ENCODE measurements at places on chromosomes 4 and X.
A peak's percentile ranks its signal among the peaks of the same experiment; 100 is the strongest.

DNA sequence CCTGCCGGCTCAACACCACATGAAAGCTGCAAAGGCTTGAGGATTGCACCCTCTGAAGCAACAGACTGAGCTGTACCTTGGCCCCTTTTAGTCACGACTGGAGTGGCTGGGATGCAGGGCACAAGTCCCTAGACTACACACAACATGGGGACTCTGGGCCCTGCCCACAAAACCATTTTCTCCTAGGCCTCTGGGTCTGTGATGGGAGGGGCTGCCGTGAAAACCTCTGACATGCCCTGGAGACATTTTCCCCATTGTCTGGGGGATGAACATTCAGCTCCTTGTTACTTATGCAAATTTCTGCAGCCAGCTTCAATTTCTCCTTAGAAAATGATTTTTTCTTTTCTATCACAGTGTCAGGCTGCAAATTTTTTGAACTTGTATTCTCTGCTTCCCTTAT is 123.5 kb upstream of the SMARCAD1 start:
- DNase-seq: no peak

DNA sequence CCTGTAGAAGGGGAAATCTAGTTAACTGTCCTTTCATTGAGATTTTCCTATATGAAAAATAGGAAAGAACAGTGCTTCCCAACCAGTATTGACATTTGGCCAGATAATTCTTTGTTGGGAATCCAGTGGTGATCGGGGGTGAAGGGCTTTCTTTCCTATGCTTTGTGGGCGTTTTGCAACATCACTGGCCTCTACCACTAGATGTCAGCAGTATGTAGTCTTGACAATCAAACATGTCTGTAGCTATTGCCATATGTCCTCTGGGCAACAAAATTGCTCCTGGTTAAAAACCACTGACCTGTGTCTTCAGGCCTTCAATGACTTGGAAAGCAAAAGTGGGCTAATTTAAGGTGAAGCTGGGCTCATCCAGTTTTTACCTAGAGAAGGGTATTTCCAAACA is 658.5 kb downstream of the DACH2 start:
- DNase-seq: no peak

GRCh38 chr4:169243825-169244609 is 26.7 kb downstream of the SH3RF1 start:
- DNase-seq: no peak

DNA sequence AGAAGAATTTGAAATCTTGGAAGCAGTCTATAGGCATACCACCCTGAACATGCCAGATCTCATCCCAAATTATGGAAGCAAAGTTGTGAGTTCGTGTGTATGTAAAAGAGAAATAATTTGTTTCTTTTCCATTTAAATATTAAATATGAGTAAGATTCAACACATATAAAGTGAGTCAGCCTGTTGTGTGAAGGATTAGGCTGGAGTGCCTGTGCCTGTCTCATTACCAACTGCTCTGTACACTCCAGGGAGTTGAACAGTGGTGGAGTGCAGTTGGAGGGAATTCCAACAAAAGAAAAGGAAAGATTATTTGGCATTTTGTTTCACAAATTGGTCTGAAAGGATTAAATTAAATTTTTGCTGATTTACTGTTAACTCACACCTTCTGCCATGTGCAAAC is 435.6 kb downstream of the FAT4 start:
- no peak for DNase-seq

GRCh38 chrX:10932842-10933440 is 178.2 kb upstream of the HCCS start:
- no peak for DNase-seq

GRCh38 chr4:88613417-88613875 is 21.2 kb downstream of the HERC3 start:
- DNase-seq: peak; percentile 16

- no peak for DNase-seq
Observed at GRCh38 chr4:76058302-76058701, 16.2 kb upstream of the ART3 start.

- DNase-seq: no peak
Observed at GRCh38 chr4:77801260-77801608, 17.9 kb downstream of the CNOT6L start.

DNA sequence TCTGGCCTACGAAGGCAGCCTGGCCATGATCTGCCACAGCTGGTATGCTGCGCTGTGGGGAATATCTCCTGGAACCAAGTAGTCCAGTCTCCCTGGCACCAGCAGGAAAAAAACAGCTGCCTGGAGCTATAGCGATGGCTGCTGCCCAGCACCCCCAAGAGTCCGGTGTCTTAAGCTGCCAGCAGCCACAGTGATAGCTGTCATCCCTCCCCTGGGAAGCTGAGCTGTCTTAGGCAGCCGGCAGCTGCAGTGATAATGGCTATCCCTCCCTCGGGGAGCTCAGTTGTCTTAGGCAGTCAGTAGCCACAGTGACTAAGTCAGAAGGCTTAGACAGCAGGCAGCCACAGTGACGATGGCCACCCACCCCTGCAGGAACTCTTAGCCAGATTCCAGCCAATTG is 205.1 kb downstream of the STPG2 start:
- no peak for DNase-seq

DNA sequence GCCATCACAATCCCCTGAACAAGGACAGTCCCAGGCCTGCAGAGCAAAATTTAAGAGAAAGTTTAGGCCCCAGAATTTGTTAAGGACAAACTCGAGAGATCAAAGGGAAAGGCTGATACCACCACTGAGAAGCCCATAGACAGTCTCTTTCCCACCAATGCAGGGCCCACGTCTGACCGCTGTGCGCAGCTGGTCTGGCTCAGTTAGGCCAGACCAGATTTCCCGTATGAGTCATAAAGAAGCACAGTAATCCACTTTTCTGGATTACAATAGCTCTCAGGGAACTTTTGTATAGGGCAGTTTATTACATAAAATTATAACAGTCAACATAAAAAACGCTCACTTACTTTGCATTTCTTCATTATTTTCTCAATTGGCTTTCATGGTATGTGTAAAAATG is 259.5 kb downstream of the RCHY1 start:
- DNase-seq: no peak

DNA sequence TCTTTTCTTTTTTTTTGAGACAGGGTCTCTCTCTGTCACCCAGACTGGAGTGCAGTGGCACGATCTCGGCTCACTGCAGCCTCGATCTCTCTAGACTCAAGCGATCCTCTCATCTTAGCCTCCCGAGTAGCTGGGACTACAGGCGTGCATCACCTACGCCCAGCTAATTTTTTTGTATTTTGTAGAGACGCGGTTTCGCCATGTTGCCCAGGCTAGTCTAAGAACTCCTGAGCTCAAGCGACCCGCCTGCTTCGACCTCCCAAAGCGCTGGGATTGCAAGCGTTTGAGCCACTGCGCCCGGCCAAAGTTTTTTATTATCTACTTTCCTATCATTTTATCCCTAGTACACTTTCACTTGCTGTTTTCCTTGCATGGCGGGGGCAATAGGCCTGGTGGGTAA is 1.4 kb downstream of the UBA6 start:
- no peak for DNase-seq

DNA sequence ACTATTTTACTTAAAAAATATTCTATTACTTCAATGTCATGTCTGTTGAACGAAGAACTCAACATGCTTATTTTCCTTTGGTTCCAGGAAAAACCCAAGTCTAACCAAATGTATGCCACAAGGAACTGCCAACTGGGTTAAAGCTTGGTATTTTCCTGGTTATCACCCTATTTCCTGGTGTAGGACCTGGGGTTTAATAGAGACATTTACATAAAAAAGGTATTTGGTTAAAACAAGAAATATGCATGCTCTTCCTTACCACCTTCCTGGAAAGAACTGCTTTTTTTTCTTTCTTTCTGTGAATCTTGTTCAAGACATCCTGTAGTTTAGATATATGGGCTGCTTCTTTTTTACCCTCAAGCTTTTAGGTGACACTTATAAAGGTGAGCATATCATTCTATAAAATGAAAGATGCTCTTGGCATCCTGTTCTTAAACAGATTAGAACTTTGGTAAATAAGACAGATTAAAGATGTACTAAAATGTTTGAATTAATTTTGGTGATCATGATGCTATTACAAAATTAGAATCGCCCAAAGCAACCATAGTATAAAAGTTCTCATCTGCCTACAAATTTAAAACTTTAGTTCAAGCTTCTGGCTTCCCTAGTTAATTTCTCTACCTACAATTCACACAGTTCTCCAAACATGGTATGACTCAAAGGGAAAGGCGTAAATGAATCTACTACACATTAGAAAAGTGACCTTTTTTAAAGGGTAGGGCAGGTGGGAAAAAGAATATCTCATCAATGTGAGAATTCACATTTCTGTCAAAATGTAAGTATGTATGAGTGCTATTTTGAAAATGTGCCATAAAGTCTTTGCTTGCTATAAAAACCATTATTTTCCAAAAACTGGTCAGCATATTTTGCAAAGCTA is 103.5 kb downstream of the CNOT6L start:
- DNase-seq: no peak

GRCh38 chrX:148298737-148299136 is 201.7 kb upstream of the AFF2 start:
- DNase-seq: no peak

DNA sequence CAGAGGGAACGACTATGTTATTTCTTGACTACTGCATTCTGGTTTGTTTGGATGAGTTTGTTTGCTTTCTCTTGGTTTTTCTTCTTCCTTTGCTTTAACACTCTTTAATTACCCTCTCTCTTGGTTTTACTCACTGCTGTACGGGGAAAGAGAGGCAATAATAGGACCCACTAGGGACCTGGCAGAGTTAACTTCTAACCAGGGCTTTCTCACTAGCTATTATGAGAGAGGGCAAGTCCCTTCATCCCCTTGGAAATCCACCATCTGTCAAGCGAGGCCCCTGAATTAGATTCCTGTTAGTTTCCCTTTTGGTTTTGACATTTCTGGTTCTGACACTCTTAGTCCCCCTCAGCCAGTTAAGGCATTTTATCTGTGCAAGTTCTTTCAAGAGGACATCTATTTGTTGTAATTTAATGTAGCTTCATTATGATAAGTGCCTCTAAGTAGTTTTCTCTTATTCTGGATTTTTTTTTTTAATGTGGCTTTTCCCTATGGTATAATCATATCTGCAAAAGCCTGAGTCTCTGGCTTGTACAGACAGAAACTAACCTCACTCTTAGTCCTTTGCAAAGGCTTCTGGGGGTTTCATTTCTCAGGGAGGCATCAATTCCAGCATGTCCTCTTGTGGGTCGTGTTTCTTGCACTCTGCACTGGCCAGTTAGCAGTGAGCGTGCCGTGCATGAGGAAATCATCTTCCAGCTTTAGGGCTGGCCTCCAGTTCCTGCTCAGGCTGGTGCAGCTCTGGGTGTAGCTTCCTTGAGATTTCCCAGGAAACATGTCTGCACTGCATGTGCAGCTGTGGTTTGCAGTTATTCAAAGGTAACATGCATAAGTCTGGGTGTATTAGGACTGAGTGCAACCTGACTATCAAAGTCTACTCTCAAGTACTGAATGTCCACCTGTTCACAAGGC is 221.3 kb downstream of the STIM2 start:
- no peak for DNase-seq
